ENCODE measurements at places on chromosomes 12 and 14.

DNA sequence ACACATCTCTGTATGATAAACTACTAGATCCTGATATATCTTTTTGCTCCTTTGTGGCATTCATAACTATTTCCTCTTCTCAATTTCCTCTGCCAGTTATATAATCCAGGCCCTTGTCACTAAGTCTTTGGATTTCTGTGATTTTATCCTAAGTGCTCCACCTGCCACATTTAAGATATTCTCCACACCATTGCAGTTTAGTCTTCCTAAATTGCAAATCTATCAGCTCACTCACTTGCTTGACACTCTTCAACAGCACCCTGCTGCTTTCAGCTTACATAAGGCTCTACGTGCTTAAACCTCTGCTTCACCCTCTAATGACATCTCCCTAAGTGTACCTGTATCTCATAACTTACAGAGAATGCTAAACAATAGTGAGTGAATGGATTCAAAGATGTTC, 1032.2 kb upstream of the SEL1L start:
- DNase-seq, result no peak

DNA sequence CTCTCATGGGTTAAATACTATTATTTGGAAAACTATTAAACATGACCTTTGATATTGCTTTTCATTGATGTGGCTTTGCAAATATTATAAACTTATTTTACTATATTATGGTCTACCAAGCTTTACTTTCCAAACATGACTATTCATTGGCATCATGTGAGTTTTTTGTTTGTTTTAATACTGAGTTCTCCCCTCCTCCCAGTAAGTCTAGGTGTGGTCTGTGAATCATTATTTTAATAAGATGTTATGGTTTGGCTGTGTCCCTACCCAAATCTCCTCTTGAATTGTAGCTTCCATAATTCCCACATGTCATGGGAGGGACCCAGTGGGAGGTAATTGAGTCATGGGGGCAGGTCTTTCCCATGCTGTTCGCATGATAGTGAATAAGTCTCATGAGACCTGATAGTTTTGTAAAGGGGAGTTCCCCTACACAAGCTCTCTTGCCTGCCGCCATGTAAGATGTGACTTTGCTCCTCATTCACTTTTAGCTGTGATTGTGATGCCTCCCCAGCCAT, 80.0 kb downstream of the BORCS5 start:
- DNase-seq, result peak; percentile 32

DNA sequence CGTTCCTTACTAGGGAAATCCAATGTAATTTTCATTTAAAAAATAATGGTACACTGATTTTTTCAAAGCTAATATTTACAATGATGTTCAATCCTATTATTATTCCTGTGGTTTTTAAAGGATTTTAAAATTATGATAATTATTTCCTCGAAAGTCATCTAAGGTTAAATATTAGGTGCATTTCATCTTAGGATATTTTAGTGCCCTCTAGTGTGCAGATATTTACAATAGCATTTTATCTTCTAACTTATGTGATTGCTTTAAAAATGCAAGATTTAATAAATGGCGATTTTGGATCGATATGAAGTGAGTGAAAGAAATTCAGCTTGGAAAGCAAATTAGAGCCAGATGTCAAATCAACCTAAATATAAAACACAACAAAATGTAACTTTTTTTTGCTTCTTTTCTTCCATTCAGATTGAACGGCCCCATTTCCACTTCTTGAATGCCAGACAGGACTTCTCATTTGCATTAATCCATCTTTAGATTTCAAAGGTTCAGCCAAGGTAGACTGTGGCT, 293.5 kb downstream of the SLC6A15 start:
- no peak for DNase-seq

- DNase-seq, result no peak
Observed at GRCh38 chr12:32516230-32516629, 116.9 kb downstream of the FGD4 start.

DNA sequence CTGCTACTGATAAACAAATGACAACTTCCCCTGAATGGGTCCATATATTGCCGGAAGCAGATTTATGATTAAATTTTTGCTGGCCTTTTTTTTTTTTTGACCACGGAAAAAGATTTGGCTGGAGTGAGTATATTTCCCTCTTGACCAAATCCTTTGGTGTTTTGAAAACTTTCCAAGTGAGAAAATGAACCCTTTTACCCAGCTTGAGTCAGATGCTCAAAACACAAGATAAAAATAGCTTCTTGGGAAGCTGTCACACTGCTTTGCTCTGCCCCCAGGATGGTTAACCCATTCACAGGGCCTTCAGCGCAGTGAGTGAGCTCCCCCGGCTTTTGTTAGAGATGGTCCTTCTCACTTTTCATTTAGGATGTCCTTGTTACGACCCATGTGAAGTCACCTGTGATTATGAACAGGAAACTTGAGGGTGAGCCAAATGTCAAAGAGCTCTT, 224.3 kb downstream of the PELI2 start:
- peak; percentile 79 for DNase-seq

DNA sequence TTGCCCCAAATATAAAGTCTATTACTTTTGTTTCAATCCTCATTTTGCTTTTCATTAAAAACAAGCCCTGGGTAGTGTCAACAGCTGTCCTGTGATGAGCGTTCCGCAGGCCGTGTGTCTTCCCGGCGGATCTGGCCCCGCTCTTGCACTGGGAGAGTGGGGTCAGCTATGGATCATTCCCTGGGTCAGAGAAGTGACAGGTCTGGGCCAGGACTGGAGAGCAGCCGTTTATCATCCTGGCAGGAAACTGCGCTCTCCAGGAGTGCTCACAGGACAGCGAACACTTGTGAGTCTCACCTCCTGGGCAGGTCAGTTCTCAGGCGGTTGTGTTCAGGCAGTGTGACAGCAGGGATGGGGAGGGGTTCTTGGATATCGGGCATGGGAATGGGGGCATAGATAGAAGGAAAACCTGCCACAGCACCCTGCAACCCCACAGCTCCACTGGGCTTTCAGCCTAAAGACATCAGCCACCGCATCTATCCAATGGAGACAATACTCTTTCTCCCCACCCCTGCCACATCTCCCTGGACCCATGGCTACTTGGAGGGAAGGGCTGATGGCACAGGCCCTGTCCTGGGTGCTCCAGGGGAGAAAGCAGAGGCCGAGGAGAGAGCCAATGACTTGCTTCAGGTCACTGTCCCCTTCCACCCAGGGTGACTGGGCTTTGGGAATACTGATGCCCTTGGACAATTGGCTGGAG, 47.8 kb upstream of the CHGA start:
- DNase-seq, result no peak

GRCh38 chr12:9707864-9708808, 24.8 kb downstream of the CLECL1 start:
- DNase-seq, result peak; percentile 49

- DNase-seq, result no peak
Observed at GRCh38 chr14:65728604-65729003, 316.1 kb downstream of the FUT8 start.

- DNase-seq, result no peak
Observed at GRCh38 chr14:23115918-23116317, 3.1 kb downstream of the CEBPE start.

DNA sequence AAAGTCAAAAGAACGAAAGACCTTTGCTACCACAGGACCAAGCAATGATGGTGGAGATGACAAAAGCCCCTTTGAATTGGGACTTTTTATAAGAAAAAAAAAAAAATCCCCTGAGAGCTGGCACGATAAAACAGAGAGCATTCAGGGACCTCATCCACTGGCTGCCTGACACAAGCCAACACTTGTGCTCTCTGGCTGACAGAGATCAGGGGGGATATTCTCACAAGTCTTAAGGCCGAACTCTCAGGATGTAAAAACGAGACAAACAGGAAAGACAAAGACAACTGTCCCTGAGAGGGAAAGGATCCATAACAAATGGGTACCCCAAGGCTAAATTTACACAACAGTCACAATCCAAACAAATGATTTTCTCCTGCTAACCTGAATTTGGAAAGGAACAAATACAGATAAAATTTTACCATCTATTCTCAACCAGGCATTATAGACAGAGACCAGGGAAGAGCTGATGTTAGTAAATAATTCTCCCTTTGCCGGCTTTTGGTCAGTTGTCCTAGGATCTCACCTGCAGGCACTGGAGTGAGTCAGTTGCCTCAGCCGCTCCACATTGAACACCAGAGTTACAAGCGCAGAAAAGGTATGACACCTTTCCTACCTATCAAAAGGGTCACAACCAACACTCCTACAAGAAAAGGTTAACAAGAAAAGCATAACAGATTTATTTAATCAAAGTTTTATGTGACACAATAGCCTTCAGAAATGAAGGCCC, 37.9 kb upstream of the GARIN6 start:
- no peak for DNase-seq

DNA sequence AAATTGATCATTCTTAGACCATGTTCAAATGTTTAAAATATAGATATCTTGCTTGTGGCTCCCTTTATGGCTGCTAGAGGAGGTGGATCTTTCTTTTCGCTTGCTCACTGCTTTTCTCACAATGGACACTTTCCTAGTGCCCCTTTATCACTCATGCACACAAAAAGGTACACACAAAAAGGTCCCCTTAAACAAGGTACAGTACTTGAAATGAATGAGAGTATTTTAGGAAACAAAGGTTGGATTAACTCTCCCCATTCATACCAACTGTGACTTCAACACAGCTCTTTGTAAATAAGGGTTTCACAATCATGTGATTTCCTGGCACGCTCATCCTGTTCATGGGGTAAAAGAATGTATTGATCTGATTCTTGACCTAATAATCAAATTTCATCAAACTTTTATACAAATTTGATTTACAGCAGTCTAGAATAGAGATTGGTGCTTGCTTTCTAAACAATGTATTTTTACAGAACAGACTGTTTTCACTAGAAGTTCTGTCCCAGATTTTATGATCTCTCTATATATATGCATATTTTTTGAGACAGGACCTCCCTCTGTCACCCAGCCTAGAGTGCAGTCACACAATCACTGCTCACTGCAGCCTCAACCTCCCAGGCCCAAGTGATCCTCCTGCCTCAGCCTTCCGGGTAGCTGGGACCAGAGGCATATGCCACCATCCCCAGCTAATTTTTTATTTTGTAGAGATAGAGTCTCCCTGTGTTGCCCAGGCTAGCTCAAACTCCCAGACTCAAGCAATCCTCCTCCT, 34.4 kb upstream of the EPS8 start:
- DNase-seq, result no peak

- DNase-seq, result no peak
Observed at GRCh38 chr14:55138091-55138490, 9.0 kb downstream of the LGALS3 start.

DNA sequence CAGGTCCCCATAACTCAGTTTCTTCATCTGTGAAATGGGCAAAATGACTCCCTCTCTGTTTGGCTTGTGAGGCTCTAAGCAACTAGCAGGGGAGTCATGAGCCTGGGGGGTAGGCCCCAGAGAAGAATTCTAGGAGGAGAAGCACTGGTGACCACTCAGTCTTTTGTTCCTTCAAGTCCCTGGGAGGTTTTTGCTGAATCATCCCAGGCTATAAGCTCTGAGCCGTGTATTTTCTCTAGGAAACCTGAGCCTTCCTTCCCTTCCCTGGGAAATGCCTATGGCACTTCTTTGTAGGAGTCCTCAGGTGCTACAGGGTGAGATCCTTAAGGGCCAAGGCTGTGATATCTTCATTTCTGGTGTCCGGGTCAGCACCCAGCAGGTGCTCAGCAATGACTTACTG, 4.5 kb downstream of the RPH3A start:
- no peak for DNase-seq

DNA sequence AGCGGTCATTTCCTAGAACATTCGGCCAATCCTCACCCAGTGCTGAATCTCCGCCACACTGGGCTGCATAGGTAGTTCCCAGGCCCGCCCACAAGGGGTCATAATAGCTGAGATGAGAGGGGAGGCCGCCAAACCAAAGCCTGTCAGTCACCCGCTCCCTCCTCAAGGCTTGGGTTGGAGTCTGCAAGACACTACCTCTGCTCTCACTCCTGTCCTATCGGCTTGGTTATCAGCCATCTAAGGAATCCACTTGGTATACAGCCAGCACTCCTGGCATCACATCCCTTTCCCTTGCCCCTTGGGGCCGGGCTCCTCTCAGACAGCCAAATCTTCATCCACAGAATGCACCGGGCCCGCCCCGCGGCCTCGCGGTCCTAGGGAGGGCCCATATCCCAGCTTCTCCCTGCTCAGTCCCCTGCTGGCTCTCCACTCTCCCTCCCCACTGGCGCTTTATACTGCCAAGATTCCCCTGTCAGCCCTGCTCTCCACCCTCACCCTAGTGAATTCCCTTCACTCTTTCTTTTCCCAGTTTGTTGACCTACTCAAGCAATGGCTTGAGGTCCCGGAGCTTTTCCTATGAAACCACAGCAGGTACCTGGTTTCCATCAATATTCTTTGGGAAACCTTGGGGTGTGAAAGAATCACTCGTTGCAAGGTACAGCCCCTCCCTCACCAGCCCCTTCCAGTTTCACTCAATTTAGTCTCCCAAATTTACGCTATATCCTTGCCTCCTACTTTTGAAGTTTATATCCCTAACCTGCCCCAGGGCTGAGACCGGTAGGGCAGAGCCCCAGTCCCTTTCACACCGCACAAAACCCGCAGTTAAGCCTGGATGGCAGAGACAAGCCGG, 1.4 kb downstream of the IFFO1 start:
- DNase-seq, result peak; percentile 80

DNA sequence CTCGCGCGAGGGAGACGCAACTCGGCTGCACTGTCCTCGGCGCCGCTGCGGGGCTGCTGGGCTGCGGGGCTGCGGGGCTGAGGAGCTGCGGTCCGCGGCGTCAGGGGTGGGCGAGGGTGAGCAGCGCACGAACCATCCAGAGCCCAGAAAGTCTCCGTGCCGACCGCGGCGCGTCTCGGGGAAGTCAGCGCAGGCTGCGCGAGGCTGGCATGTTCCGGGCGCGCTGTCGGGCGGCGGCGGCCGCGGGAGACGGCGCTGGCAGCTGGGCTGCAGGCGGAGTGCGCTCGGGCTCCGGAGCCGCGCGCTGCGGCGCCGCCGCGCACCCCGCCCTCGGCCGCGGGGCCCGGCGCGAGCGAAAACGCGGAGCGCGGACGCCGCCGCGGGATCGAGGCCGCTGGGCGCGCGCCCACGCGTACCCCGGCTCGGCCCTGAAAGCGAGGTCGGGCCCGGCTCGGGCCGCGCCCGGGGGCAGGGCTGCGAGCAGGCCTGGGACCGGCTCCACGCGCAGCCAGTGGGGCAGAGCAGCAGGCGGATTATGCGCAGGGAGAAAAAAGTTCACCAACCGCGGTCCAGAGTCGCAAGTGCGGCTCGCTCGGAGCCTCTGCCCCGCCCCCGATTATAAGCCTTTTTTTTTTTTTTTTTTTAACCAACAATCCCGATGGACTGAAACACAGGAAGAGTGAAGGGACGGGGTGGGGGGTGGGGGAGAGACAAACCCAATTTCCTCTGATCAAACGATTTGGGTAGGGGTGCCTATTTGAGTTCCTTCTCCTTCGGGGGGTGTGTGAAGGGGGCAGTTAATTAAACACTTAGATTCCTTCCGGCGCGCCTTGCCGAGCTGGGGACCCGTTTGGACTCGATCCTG, at the start of gene PRICKLE1:
PRICKLE1 (minus strand) TSS at position 282 of the 865 bp plus-strand sequence. CDS start 117,230 bp downstream, outside the sequence.
- peak; percentile 51 for DNase-seq

GRCh38 chr12:89856431-89856830, 147.8 kb upstream of the ATP2B1 start:
- peak; percentile 93 for DNase-seq

- no peak for DNase-seq
Observed at GRCh38 chr12:83147341-83147740, 460.6 kb downstream of the TMTC2 start.

- DNase-seq, result no peak
Observed at GRCh38 chr14:98684468-98684867, 587.5 kb downstream of the BCL11B start.

GRCh38 chr14:52950898-52951680, at the start of gene FERMT2:
FERMT2 (minus strand) TSS chr14:52951050; CDS start chr14:52950568, 482 bp downstream.
- DNase-seq, result peak; percentile 93

All from fibroblast of skin of right biceps (primary cell).